ENCODE measurements at places on chromosomes 16 and 17.
A peak's percentile ranks its signal among the peaks of the same experiment; 100 is the strongest.

DNA sequence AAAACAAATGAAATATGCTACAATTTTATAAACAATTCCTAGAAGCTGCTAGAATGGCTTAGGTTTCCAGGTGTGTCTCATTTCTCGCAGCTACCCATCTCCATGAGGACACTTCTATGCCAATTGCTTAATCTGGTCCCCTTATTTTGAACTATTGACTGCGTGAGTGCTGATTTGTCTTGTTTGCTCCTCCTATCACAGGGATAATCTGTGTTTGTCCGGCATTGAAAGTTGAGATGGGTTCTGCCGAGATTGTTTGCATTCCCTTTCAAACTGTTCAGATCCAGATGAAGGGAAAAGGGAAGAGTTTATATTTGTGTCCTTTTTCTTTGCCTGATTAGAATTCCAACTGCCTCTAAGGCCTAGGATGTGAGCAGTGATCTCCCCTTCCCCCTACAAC, 21.7 kb upstream of the COX10 start:
- DNase-seq, result no peak

- DNase-seq, result peak; percentile 69
Measured at GRCh38 chr16:24499193-24499814, 40.1 kb upstream of the RBBP6 start.

GRCh38 chr17:78986649-78987328, 7.1 kb upstream of the LGALS3BP start:
- peak; percentile 52 for DNase-seq

DNA sequence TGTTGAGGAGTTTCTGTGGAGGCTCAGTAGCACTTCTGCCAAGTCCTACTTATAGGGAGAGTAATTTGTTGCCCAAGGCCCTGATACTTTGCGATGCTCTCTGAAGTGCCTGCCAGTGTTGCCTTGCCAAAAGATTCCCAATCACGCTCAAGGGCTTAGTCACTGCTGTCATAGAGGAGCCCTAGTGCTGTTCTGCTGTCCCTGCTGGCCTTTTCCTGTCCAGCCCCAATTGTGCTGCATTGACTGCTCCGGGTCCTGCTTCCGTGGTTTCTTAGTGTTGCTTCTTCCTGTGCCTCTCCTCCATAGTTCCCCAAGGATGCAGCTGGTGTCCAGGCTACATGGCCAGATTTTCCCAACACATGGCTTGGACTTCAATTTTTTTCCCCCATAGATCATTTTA, 13.9 kb downstream of the NUP93 start:
- DNase-seq, result no peak

DNA sequence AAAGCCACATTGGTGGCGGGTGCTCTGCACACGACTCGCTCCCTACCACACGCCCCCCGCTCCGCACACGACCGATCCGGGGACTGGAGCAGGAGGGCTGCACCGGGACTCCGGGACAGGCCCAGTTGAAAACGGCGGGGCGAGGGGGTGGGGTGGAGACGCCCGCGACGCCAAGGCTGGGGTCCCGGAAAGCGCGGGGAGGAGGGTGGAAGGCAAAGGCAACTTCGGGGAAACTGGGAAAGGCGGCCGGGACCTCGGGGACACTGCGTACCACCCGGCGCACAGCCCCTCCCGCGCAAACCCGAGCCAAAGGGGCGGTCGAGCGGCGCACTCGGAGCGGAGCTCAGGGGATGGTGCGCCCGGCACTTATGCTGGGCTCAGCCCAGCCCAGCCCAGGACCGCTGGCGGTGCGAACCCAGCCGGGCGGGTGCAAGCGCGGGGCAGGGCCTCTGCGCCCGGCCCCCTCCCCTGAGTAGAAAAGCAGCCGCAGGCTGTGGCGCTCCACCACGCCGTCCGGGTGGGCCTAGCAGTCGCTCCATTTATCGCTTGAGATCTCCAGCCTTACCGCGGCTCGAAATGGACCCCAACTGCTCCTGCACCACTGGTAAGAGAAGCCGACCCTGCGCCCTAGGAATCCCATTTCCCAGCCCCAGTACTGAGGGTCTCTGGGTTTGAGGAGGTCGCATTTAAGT, at the start of gene MT1M:
MT1M (plus strand) TSS at position 504 of the 692 bp plus-strand sequence; CDS start at position 577, 73 bp downstream.
- no peak for DNase-seq

- DNase-seq, result no peak
Measured at GRCh38 chr16:23351360-23351759, 49.3 kb downstream of the SCNN1B start.

- no peak for DNase-seq
Measured at GRCh38 chr16:11955713-11956123, 9.3 kb upstream of the TNFRSF17 start.

DNA sequence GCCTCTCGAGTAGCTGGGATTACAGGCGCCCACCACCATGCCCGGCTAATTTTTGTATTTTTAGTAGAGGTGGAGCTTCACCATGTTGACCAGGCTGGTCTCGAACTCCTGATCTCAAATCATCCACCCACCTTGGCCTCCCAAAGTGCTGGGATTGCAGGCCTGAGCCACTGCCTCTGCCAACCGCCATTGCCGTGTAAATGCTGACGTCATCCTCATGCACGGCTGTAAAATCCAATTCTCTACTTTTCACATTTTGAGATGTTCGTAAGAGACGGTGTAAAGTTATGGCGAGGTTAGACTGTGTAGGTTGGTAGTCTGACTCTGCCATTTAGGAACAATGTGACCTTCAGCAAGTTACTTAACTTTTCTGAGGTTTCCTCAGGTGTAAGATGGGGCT, 1.7 kb upstream of the DNAJA2 start:
- DNase-seq, result no peak

- DNase-seq, result no peak
Measured at GRCh38 chr17:72935984-72936383, 156.5 kb downstream of the SLC39A11 start.

GRCh38 chr16:54026456-54026855, 260.1 kb downstream of the IRX3 start:
- no peak for DNase-seq

DNA sequence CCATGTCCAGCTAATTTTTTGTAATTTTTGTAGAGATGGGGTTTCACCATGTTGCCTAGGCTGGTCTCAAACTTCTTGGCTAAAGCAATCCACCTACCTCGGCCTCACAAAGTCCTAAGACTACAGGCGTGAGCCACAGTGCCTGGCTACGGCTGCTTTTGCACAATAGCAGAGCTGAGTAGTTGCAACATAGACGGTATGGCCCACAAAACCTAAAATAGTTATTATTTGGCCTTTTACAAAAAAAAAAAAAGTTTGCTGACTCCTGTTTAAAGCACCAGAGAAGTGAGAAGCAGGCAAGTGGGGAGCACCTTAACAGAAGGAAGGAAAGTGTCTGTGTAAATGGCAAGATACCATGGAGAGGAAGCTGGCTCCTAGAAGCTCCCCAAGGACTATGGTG, 5.3 kb upstream of the HSF5 start:
- DNase-seq, result no peak

- no peak for DNase-seq
Measured at GRCh38 chr16:52252680-52253079, 294.3 kb downstream of the TOX3 start.

DNA sequence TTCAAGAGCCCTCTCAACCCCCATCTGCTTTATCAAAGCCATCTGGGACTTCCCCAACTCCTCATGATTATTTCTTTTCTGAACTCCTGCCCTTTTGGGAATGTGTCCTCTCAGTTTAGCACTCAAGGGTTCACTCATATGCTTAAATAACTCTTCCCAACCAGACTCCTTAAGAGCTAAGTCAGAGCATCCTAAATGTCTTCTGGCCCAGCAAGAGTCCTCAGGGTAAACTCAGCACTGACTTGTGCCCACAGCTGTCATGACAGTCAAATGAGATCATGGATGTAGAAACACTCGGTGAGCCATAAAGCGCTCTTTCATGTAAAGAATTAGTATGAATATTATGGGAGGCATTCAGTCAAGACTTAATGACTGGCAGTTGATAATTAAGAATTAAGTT, 85.9 kb downstream of the TEX14 start:
- DNase-seq, result no peak

- no peak for DNase-seq
Measured at GRCh38 chr16:66970775-66971720, 10.0 kb downstream of the CES3 start.

DNA sequence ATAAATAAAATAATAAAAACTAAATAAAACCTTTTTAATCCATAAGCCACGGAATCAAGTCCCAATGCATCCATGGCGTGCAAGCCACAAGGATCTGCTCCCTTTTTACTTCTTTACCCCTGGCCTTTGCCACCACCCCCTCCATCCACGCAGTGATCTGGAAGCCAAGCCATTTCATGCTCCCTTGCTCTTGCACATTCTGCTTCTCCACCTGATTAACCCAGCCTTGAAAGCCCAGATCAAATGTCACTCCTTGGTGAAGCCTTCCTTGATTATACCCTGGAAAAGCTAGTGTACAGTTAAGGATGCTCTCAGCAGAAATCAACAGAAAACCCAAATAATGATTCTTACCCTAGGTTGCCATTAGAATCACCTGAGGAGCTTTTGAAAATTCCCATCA, 9.9 kb downstream of the LRRC3C start:
- DNase-seq, result no peak

GRCh38 chr17:78337244-78338109, 22.4 kb downstream of the SOCS3 start:
- DNase-seq, result no peak
